ENCODE measurements at places on chromosomes 1 and 21.
A peak's percentile ranks its signal among the peaks of the same experiment; 100 is the strongest.

- DNase-seq: no peak
These were observed 21.9 kb downstream of the PUM1 start for GRCh38 chr1:31043631-31044030.

DNA sequence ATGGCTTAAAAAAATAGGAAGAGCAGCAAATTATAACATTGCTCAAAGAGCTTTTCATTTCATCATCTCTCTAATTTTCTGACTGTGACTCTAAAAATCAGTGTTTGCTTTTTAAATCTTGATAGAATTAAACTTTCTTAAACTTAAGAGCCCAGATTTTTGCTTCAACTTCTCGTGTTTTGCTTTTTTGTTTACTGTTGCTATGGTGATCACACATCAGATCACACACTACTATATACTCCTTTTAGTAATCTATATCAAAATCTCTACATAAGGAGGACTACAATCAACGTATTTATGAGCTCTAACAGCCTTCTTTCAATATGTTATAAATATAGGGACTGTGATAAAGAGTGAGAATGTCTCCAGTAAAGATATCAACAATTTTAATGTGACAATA lies 537.3 kb downstream of the KCNT2 start:
- DNase-seq: no peak

DNA sequence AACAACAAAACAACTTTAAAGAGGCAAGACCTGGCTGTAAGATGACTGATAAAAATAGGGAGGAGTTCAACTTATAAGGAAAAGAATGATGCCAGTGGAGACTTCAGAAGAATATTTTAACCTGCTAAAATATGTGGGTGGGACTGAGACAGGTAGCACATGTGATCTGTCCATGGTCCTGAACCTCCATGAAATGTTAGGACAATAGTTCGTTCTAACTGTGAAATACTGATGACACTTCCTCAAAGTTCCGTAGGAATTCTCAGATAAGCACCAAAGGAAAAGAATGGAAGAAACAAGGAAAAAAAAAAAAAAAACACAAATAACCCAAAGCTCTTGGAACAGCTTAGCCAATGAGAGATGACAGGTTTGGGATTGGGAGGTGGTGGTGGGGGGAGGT lies 44.7 kb downstream of the CDC42BPA start:
- peak; percentile 18 for DNase-seq

DNA sequence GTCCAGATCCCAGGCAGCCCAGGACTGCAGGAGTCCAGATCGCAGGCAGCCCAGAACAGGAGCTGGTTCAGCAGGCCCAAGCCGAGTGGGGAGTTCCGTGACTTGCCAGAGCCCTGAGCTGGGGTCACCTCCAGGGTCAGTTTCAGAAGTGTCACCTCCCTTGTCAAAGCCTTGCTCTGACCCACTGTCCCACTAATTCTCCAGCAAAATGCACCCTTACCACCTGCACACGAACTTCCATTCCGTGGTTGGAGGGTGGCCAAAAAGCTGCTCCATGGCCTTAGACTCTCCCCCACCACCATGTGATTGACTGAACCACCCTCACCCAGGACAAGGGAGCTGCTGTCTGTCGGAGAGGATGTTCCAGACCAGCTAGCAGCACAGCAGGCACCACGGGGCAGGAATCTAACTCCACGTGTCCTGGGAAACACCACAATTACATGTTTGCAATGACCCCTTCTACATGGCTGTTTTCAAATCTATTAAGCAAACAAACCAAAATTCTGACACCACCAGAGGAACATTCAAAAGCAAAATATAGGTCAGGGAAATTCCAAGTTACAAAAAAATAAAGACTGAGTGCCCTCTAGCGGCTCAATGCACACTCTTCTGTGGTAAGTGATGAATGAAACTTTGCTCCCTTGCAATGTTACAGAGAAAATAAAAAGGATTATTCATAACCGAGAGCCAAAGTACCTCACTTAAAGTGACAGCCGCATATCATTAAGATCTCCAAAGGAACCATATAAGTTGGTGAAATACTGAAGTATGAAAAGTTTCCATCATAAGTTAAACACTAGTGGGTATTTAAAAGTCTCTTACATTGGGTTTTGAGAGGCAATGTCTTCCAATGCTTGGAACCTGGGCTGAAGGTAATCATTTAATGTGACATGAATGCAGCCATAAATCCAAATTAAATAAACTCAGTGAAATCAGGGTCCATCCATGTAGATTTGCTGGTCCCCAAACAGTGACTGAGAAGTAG lies 76.3 kb downstream of the NPHP4 start:
- DNase-seq: no peak

DNA sequence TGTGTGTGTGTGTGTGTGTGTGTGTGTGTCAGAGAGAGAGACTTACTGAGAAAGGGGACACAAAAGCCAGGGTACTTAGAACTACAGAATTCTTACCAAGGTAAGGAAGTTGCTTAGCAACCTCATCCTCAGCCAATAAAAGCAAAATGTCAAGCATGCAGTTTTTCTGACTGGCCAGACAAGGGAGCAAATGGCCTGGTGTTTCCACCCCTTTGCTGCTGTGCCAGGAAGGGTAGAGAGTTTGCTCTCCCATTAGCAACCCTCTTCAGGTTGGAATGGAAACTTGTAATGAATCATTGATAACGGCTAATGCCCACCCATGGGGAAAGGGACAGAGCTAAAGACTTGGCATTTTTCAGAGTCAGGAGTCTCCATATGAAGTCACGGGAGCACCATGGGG lies 10.6 kb downstream of the RXRG start:
- DNase-seq: no peak

DNA sequence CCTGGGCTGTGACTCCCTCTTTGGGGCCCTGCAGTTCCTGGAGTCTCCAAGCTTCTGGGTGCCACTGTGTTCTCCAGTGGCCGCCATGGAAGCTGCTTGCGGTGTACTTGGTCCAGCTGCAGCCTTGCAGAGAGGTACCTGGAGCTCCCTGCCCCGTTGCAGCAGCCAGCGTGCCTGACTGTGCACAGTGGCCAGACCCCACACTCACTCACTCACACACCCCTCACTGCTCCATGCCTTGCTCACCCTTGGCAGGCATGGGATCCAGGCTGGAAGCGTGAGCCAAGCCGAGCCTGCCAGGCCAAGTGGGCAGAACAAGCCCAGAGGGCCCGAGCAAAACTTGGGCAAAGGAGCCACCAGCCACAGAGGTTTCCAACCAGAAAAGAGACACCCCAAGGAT lies 43.0 kb downstream of the MATN1 start:
- no peak for DNase-seq

DNA sequence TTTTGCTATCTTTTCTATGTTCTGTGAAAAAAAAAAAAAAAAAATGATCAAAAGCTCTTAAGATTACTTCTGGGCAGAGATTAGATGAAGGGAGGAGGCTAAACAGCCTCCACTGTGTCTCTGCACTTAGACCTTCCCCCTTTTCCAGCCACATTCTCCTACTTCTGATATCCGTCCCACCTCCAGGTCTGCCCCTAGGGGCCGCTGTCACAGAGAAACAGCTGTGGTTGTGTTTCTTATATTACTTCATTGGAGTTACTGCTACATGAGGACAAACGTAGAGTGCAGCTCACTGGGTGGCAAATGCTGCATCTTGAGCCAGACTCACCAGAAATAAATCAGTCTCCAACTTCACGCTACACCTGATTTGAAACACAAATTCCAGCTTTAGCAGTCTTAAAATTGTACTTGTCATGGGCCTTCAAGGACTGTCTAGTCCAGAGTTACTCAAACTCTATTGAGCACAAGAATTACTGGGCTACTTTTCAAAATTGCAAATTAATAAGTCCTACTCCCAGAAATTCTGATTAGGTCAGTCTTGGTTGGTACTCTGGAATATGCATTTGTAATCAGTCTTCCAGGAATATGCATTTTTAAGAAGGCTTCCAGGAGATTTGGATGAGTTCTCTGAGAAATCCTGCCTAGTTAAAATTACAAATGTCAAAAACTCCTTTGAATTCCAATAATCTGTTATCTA lies 125.2 kb upstream of the PTBP2 start:
- DNase-seq: no peak

DNA sequence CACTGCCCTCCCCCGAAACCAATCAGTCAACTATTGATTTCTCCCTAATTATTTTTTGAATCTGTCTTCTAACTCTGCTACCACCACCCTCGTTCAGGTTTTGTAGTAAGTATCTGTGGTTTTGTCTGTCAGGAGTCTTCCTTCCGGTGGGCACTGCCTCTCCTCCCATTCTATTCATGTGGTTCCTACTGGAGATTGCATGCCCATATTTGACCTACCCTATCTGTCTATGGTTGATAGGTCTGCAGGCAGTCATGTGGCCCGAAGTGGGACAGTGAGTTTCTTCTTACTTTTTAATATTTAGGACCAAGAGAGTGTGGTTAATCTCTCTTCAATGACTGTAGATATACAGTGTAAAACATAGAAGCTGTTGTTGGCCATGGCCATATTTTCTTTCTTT lies 17.8 kb upstream of the MAST2 start:
- no peak for DNase-seq

DNA sequence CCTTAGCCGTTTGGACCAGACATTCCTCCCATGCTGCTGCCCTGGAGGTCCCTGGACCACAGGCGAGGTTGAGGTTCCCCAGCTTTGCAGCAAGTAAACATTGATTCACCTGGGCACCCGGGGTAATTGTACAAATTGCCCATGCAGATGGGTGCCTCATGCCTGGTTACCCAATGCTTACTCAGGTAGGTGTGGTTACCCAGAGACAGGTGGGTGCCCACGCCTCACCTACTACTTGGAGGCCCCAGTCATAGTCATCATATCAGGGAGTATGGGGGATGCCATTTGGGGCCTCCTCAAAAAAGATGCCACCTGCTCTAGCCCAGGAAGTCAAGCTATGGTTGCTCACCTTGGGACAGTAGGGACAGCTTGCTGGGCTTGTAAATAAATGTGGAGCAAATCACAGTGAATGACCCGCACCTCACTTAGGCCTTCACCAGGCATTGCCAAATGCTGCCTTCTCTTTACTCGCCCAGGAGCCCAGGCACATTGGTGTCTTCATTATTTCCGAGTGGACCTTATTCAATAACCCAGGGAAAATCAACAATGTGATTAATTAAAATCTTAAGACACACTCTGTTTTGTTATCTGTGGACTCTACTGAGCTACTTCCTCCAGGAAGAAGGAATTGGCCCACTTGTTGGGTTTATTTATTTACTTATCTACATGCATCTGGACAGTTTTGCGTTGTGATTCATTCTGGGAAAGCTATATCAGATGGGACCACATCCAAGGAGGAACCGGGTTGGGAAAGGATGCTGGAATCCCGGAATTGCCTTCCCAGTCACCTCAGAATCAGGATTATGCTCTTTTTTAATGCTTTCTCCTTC lies 35.6 kb upstream of the GRHL3 start:
- DNase-seq: no peak

GRCh38 chr1:109283748-109284600 lies 1.0 kb upstream of the PSRC1 start:
- no peak for DNase-seq
